ENCODE measurements at places on chromosomes 11 and 22.

- no peak for DNase-seq
These were observed 14.7 kb downstream of the APOL3 start for GRCh38 chr22:36145881-36146280.

DNA sequence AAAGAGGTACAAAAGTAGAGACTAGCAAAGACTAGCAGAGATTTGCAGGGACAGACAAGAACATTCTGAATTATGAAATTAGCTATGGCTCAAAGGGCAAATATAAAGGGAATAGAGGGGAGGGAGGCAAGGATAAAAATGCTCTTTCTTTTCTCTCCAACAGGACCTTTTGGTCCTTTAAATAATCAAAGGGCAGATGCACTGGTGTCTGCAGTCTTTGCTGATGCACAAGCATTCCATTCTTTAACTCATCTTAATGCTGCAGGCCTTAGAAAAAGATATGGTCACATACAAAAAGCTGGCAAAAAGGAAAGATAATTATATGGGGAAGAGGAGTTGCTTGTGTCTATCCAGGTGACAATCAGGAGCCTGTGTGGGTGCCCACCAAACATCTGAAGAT lies 53.6 kb upstream of the SC5D start:
- no peak for DNase-seq

GRCh38 chr11:1873048-1873812 lies 18.5 kb downstream of the PRR33 start:
- DNase-seq = peak; percentile 78

GRCh38 chr11:108035690-108036089 lies 27.0 kb downstream of the CUL5 start:
- DNase-seq = no peak

- DNase-seq = no peak
These were observed 38.8 kb downstream of the RASSF10 start for GRCh38 chr11:13047884-13048283.

DNA sequence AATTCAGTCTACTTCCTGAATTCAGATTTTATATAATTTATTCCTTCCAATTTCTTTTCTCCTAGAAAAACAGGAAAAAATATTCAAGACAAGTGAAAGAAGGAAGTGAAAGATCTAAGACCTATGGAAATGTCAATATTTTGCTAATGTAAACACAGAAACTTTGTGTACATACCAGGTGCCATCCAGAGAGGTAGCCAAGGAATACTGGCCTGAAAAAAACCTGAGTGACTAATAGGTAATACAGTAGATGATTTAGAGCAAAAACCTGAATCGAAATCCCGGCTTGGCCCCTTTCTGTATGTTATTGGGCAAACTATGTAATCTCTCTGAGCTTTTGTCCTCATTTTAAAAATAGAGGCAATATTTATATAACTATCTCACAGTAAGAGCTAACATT lies 59.2 kb upstream of the FSHB start:
- DNase-seq = no peak

GRCh38 chr11:124725719-124726105 lies 14.0 kb upstream of the NRGN start:
- peak; percentile 44 for DNase-seq

DNA sequence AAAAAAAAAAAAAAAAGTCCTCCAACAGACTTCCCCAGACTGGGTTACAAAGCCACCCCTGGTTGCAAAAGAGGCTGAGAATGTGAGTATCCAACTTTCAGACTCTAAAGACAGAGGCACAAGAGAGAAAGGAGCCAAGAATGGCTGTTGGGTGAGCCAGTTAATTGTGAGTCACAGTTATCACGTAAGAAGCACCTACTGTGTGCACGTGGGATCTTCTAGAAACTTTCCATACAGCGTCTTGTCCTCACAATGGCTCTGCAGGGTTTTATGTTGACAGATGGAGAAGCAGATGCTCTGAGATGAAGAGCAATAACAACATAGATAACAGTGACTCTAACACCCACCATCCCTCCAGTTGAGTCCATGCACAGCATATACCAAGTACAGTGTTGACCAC lies 41.0 kb downstream of the CD82 start:
- no peak for DNase-seq

DNA sequence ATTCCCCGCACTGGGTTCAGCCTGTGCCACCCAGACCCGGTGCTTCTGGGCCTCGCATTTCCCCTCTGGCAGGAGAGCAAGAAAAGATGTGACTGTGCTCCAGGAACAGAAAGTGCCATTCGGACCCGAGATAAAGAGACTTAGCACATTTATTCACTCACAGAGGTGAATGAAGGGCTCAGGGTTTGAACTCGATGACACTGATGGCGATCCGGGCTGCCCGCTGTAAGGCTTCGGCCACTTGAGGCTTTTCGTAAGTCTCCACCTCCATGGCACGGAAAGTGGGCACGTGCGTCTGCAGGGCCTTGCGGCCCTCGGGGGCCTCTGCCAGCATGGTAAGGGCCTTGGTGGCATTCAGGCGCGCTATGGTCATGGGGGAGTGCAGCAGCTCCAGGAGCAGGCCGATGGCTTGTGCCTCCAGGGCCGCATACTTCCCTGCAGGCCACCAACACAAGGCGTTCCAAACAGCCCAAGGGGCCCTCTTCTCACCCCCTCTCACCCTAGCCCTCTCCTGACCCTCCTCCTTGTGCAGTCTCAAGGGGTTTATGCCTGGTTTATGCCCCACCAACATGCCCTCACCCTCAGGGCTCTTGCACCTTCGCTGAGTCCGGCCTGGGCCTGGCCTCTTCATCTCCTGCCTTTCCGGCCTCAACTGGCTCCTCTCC lies 10.9 kb upstream of the GNAZ start:
- DNase-seq = no peak

DNA sequence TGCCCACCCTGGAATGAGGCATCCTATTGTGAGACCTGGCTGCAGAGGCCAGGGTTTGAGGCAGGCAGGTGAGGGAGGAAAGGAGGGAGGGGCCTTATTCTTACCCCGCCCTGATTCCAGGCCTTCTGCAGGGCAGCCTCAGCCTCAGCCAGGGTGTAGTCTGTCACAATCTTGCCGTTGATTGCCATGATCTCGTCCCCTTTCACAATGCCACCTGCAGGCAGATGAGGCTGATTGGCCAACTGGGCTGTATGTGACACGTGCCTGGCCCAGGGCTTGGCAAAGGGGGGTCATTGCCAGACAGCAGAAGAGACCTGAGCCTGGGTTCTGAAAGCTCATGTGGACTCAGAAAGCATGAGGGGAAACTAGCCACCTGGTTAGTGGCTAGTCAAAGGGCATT lies 21.4 kb upstream of the ABCC8 start:
- no peak for DNase-seq

GRCh38 chr11:75403037-75403436 lies 3.7 kb downstream of the RPS3 start:
- no peak for DNase-seq

GRCh38 chr11:10208131-10208575 lies 85.9 kb downstream of the SBF2 start:
- peak; percentile 51 for DNase-seq

- DNase-seq = no peak
These were observed 358.3 kb upstream of the CTSC start for GRCh38 chr11:88695689-88696414.

GRCh38 chr11:92306966-92307510 lies 82.4 kb downstream of the FAT3 start:
- no peak for DNase-seq

DNA sequence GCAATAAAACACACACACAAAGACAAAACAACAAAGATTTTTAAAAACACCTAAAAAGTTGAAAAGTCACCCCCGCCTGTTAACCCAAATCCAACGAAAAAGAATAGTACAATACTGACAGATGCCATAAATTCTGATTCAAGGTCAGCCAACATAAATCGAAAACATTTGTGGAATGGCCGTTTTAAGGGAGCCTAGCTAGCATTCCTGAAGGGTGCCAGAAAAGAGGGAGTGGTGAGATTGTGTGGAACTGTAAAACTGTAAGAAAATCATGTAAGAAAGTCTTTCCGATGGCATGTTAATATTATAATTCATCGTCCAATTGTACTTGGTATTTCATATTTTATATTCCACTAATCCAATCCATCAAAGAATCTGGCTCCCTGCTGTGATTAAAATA lies 75.1 kb downstream of the RAB38 start:
- DNase-seq = no peak

DNA sequence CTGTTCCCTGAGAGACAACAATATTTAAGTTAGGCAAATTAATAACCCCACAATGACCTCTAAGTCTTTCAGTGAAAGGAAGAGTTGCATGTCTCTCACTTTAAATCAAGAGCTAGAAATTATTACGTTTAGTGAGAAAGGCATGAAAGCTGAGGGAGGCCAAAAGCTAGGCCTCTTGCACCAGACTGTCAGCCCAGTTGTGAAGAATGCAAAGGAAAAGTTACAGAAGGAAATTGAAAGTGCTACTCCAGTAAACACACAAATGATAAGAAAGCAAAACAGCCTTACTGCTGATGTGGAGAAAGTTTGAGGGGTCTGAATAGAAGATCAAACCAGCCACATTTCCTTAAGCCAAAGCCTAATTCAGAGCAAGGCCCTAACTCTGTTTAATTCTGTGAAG lies 45.0 kb downstream of the BBOX1 start:
- no peak for DNase-seq

- no peak for DNase-seq
These were observed 11.4 kb downstream of the UBE2L6 start for GRCh38 chr11:57556041-57556440.

GRCh38 chr11:1652771-1653540 lies 23.4 kb downstream of the KRTAP5-5 start:
- peak; percentile 63 for DNase-seq

DNA sequence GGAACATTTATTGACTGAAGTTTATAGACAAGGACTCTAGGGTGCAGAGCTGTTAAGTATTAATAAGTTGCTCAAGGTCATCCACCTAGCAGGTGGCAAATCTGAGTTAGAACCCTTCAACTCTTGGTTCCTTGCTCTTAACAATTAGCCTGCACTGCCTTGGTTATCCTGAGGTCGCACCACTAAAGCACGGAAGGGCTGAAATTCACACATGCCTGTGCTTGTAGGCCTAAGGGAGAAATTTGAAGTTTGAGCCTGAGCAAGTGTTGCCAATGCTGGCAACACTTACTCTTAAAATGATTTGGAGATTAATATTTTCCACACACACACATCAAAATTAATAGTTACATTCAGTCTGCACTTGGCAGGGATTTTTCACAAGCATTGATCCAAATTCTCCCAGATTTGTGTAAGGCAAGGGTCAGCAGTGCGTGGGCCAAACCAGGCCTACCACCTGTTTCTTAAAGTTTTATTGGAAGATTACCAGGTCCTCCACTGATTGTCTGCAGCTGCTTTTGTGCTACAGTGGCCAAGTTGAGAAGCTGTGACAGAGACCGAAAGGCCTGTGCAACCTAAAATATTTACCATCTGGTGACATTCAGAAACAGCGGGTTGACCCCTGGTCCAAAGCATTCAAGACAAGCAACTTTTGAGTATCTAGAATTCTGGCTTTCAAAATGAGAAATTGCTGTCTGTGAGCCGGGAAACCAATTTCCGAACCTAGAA lies 16.3 kb downstream of the APOL5 start:
- DNase-seq = peak; percentile 84

DNA sequence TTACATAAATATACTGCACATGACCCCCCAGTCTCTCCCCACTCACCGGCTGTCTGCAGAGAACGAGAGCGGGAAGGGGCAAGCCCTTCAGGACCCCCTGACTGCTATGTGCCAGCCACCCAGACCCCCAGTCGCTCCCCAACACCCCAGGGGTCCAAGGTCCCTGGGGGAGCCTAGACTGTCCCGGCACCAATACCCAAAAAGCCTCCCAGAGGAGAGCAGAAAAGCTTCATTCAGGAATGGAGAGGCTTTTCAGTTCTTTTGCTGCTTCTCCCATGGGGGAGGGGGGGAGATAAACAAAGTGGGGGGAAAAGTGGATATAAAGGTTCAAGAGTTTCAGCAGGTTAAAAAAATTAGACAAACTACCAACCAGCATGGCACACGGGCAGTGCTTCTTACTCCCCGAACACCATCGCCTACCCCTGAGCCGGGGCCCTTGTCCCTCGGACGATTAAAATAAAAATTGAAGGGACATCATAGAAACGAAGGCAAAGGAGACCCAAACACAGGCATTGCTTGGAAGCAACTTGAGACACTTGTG lies 1.3 kb downstream of the CSNK1E start:
- DNase-seq = no peak

DNA sequence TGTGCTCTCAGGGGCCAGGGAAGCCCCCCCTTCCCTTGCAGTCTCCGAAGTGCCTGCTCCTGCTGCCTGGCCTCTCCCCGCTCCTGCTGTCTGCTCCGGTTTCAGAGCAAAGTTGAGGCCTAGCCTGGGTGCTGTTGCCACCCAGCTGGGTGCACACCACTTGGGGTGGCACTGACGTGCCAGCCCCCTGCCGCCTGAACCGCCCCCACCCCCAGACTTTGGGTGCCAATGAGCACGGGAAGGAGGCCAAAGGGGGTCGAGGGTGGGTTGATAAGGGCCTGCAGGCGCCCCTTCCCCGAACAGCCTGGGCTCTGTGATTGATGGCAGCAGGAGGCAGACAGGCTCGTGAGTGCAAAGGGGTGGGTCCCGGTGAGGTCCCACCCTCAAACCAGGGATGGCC lies 48.2 kb downstream of the EMSY start:
- DNase-seq = no peak

DNA sequence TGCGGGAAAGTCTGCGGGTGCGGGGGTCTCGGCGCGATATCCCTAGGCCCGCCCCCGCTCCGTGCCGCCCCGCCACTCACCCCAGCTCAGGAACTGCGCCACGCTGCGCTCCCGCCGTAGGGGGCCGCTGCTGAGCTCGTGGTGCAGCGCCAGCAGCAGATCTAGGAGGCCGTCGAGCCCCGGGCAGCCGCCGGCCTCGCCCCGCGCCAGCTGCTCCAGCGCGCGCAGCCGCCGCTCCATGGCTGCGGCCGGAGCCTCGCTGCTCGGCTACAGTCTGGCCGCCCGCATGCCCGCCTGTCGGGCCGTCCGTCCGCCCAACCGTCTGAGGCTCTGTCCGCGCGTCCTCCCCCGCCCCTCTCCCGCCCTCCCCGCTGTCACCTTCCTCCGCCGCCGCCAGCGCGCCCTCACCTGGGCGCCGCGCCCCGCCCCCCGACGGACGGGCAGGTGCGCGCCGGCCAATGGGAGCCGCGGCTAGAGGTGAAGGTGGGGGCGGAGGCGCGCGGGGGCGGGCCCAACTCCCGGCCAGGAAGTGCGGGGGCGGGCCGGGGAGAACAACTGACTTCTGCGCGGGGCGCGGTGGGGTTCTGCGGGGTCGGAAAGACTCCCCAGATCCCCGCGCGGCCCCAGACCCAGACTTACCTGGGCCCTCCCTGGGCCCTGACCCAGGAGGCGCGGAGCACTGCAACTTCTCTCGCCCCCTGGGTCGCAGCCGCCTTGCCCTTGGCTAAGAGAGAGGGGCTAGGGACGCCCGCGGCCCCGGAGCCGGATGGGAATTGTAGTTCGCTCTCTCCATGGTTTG lies at the start of gene CDC42BPG:
TSS of gene CDC42BPG (minus strand) at position 324 of the 799 bp plus-strand sequence. CDS start at position 240, 84 bp downstream.
- peak; percentile 79 for DNase-seq

GRCh38 chr22:43931771-43932170 lies 8.2 kb downstream of the PNPLA3 start:
- DNase-seq = peak; percentile 65

Measured in myocyte (in vitro differentiated cells).